ENCODE measurements at places on chromosomes 7 and 10. TPM values are rescaled to one million over a fixed set of nuclear protein-coding genes. Genes with fewer than 3 reads are reported as not detected.

- DNase-seq: no peak
Observed at GRCh38 chr10:3783682-3784432, 1.2 kb downstream of the KLF6 start.

- no peak for DNase-seq
Observed at GRCh38 chr7:152711444-152711944, 35.6 kb upstream of the XRCC2 start.

- no peak for DNase-seq
Observed at GRCh38 chr7:20352573-20353306, 22.0 kb downstream of the ITGB8 start.

GRCh38 chr10:48744587-48744986 is 59.9 kb downstream of the WDFY4 start:
- DNase-seq: no peak

DNA sequence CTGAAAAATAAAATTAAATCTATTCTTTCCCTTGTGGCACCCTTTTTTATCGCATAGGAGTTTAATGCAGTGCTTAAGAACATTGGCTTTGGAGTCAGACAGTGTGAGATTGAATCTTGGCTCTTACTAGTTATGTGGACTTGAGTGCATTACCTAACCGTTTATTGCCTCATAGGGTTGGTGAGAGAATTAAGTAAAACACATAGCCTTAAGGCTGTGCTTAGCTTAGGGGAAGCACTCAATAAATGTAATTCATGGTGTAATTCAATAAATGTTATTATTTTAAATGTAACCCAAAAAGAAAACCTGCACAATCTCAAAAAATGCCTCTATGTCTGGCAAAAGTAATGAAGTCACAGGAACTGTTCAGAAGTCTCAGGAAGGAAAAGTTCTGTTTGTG is 2.7 kb downstream of the STK17A start:
- DNase-seq: no peak

GRCh38 chr10:27558612-27559020 is 54.5 kb downstream of the RAB18 start:
- DNase-seq: peak; percentile 67

GRCh38 chr10:48705401-48705938 is 20.8 kb downstream of the WDFY4 start:
- DNase-seq: peak; percentile 13

- DNase-seq: no peak
Observed at GRCh38 chr10:91190876-91191583, 29.4 kb upstream of the PCGF5 start.

- DNase-seq: no peak
Observed at GRCh38 chr10:69880301-69881081, 78.8 kb downstream of the COL13A1 start.

Gene PTN
- 10.4 TPM for total RNA-seq

Gene FAM25C
- total RNA-seq: not detected

Gene SAP25
- 11.8 TPM for total RNA-seq

Gene ADIRF
- 882 TPM for total RNA-seq

Gene PRRT4
- total RNA-seq: 7.6 TPM

Gene TMEM213
- total RNA-seq: not detected
